Immature natural killer cell (primary cell): ENCODE measurements at places on chromosomes 12 and 14.

- peak; percentile 20 for DNase-seq
Measured at GRCh38 chr14:101960225-101960624, 4.1 kb upstream of the DYNC1H1 start.

GRCh38 chr12:125330645-125331341 lies 265.6 kb downstream of the AACS start:
- DNase-seq: peak; percentile 14

GRCh38 chr12:112543751-112544150 lies 125.0 kb downstream of the PTPN11 start:
- DNase-seq: no peak

- no peak for DNase-seq
Measured at GRCh38 chr14:77270361-77271112, 469 bp downstream of the NGB start.

DNA sequence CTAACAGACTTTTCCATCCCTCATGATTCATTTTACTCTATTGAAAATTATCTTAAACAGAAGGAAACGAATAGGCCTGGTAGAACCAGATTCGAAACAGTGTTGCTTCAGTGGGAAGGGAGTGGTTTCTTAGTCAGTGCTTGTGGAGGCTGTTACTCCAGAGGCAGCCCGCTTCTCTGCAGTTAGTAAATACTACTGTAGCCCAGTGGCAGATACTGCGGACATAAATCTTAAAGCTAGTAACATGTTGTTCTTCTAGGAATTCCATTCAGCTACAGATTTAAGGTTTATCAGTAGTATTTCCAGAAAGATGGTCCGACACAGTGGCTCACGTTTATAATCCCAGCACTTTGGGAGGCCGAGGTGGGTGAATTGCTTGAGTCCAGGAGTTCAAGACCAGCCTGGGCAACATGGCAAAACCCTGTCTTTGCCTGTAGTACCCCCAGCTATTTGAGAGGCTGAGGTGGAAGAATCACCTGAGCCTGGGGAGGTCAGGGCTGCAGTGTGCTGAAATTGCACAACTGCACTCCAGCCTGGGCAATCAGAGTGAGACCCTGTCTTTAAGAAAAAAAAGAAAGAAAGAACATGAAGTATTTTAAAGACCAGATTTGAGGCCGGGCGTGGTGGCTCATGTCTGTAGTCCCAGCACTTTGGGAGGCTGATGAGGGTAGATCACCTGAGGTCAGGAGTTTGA lies 45.9 kb downstream of the DIP2B start:
- DNase-seq: no peak

GRCh38 chr12:122322501-122322900 lies 56.2 kb upstream of the VPS33A start:
- no peak for DNase-seq

DNA sequence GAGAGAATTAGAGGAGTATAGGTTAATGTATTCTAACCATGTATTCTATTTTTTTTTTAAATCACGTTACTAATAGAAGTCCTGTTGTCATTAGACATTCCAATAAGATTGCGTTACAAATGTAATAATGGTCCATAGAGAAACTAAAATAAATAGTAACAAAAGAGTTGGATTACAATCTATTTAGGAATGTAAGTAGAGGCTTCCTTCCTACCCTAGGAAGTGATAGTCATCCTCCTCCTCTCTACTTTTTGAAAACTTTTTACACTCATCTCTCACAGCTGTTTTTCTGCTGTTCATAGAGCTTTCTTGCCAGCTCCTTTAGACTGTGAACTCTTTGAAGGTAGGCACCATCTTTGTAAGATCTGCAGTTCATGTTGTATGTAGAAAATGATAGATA lies 23.6 kb downstream of the TRHDE start:
- no peak for DNase-seq
